ENCODE measurements at places on chromosomes 5 and 9. TPM values are rescaled to one million over a fixed set of nuclear protein-coding genes. Genes with fewer than 3 reads are reported as not detected.

FOXD4 gene
- 0.38 TPM for total RNA-seq

CNTFR gene
- total RNA-seq = not detected

GRXCR2 gene
- total RNA-seq = not detected

PCDHAC1 gene
- not detected for total RNA-seq

INSL4 gene
- total RNA-seq = not detected

MUSK gene
- not detected for total RNA-seq

TNC gene
- total RNA-seq = 3.1 TPM

SCGB3A1 gene
- total RNA-seq = not detected

G3BP1 gene
- 133 TPM for total RNA-seq

TIGD6 gene
- total RNA-seq = 3.1 TPM

PDLIM4 gene
- 1.2 TPM for total RNA-seq

- H3K4me3 ChIP-seq = no peak overlapping the region
- DNase-seq = no peak
- H3K27ac ChIP-seq = no peak overlapping the region
- peaks cover 6% of the 10 kb centered on the region for H3K4me1 ChIP-seq
These were observed 23.6 kb downstream of the TICAM2 start for GRCh38 chr5:115578657-115579056.

- H3K36me3 ChIP-seq = peaks cover 45% of the 10 kb centered on the region
- peak; percentile 53 for DNase-seq
- peak overlapping the region; percentile 97 for H3K27ac ChIP-seq
- H3K4me3 ChIP-seq = peak overlapping the region; percentile 89
These were observed 1.1 kb downstream of the FEM1C start for GRCh38 chr5:115543365-115544042.

- H3K27ac ChIP-seq = no peak overlapping the region
- peaks cover 11% of the 10 kb centered on the region for H3K4me1 ChIP-seq
- no peak overlapping the region for H3K4me3 ChIP-seq
- peaks cover 4% of the 10 kb centered on the region for H3K36me3 ChIP-seq
- no peak for DNase-seq
These were observed 163.4 kb downstream of the TLE4 start for GRCh38 chr9:79735023-79735779.

GRCh38 chr5:56640763-56641406, 174.5 kb upstream of the MAP3K1 start:
- no peak for DNase-seq
- no peaks in the 10 kb centered on the region for H3K36me3 ChIP-seq
- H3K4me1 ChIP-seq = no peaks in the 10 kb centered on the region

- no peak overlapping the region for H3K4me3 ChIP-seq
- no peaks in the 10 kb centered on the region for H3K27me3 ChIP-seq
- H3K4me1 ChIP-seq = peaks cover 11% of the 10 kb centered on the region
- DNase-seq = no peak
- H3K36me3 ChIP-seq = no peaks in the 10 kb centered on the region
- H3K27ac ChIP-seq = no peak overlapping the region
These were observed 48.9 kb downstream of the SAR1B start for GRCh38 chr5:134583766-134584165.

- H3K27ac ChIP-seq = no peak overlapping the region
- peaks cover 18% of the 10 kb centered on the region for H3K4me1 ChIP-seq
- no peak overlapping the region for H3K4me3 ChIP-seq
These were observed 246.6 kb downstream of the ENC1 start for GRCh38 chr5:74393943-74394342.

GRCh38 chr5:41863871-41864486, 6.2 kb downstream of the OXCT1 start:
- peaks cover 70% of the 10 kb centered on the region for H3K4me1 ChIP-seq
- peak overlapping the region; percentile 59 for H3K4me3 ChIP-seq
- DNase-seq = no peak

- H3K36me3 ChIP-seq = peaks cover 6% of the 10 kb centered on the region
- H3K4me1 ChIP-seq = no peaks in the 10 kb centered on the region
- H3K4me3 ChIP-seq = no peak overlapping the region
- peaks cover under 1% of the 10 kb centered on the region for H3K27me3 ChIP-seq
These were observed 130.0 kb upstream of the DMRTA1 start for GRCh38 chr9:22316645-22317044.

DNA sequence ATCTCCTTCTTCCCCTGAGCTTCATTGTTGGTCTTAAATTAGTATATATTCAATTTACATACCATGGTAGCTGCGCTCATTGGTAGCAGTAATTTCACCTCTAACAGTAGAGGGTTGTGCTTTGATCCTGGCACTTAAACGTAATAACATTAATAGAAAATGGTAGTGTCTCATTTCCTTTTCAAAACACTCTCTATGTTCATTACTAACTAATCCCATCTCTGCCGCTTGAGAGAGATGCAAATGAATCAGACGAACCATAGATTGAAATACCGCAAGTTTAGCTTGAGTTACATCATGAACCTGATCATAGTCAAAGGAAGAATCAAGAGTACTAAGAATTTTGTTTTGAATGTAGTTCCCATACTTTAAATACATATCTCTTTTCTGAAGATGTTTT, 2.2 kb downstream of the THBS4 start:
- no peak for DNase-seq
- peak overlapping the region; percentile 82 for H3K4me3 ChIP-seq
- H3K4me1 ChIP-seq = peaks cover 42% of the 10 kb centered on the region
- H3K36me3 ChIP-seq = no peaks in the 10 kb centered on the region
- peak overlapping the region; percentile 83 for H3K27ac ChIP-seq

DNA sequence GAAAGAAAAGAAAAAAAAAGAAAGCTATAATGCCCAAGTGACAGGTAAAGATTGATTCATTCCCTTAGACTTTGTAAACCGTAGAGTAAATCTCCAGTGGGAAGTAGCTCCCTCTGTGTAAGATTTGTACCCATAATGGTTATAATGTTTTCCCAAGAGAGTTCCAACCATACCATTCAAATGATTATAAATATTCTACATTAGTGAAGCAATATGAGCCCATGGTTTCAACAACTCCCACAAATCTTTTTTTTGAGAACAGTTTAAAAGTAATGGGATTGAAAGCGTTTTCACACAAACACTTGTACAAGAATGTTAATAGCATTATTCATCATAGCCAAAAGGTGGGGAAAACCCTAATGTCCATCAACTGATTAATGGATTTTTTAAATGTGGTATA, 58.0 kb downstream of the GRAMD2B start:
- no peak for DNase-seq
- H3K27me3 ChIP-seq = no peaks in the 10 kb centered on the region
- no peak overlapping the region for H3K4me3 ChIP-seq
- no peaks in the 10 kb centered on the region for H3K4me1 ChIP-seq
- H3K27ac ChIP-seq = no peak overlapping the region

DNA sequence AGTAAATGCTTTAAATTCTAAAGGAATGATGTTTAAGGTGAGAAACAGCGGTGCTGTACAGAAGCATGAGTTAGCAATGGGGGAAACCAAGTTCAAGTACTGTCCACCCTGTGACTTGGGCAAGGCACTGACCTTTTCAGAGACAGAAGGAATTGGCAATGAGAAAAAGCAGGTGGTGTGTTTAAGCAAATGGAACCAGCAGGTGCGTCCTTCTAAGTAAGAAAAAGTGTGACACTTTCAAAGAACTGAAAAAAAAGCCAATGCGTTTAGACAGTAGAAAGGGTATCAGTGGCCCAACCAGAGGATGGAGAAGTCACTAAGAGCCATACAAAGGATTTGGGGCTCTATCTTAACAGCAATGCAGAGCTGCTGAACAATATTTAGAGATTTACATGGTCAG, 250.6 kb downstream of the PAPPA start:
- no peak overlapping the region for H3K27ac ChIP-seq
- no peaks in the 10 kb centered on the region for H3K4me1 ChIP-seq
- no peak overlapping the region for H3K4me3 ChIP-seq
- no peaks in the 10 kb centered on the region for H3K36me3 ChIP-seq

- no peaks in the 10 kb centered on the region for H3K4me1 ChIP-seq
- H3K27ac ChIP-seq = no peak overlapping the region
- H3K36me3 ChIP-seq = peaks cover 1% of the 10 kb centered on the region
- no peak for DNase-seq
- no peak overlapping the region for H3K4me3 ChIP-seq
These were observed 31.1 kb downstream of the PPIP5K2 start for GRCh38 chr5:103151156-103151555.

DNA sequence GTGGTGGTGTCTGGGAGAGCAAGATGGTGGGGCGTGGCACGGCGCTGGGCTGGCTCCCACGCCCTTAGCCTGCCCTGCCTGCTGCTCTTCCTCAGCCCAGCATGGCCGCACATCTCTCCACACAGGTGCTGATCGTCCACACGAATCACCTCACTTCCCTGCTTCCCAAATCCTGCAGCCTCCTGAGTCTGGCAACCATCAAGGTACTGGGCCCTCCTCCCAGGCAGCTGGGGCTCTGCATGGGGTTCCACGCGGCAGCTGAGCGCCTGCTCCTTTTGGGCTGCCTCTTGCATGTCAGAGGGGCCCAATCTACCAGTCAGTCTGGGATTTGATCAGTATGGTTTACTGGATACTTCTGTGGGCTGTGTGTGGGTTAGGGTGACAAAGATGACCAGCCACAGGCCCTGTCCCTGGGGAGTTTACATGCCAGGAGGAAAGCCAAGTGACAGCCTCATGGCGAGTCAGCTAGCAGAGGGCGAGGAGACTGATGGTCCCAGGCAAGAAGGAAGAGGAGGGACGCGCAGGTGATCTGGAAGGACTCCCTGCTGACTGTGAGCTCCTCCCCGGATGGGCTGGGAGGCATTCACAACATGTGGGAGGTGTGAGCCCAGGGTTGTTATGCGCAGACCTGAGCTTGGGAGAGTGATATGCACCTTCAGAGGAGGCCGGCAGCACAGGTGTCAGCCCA, 6.0 kb downstream of the LRSAM1 start:
- no peak for DNase-seq
- H3K27me3 ChIP-seq = no peaks in the 10 kb centered on the region
- no peaks in the 10 kb centered on the region for H3K4me1 ChIP-seq
- no peak overlapping the region for H3K27ac ChIP-seq
- H3K36me3 ChIP-seq = peaks cover 2% of the 10 kb centered on the region
